ENCODE measurements at places on chromosomes 1 and 21.

- no peak for DNase-seq
These were observed 21.6 kb downstream of the IFNLR1 start for GRCh38 chr1:24165500-24165899.

DNA sequence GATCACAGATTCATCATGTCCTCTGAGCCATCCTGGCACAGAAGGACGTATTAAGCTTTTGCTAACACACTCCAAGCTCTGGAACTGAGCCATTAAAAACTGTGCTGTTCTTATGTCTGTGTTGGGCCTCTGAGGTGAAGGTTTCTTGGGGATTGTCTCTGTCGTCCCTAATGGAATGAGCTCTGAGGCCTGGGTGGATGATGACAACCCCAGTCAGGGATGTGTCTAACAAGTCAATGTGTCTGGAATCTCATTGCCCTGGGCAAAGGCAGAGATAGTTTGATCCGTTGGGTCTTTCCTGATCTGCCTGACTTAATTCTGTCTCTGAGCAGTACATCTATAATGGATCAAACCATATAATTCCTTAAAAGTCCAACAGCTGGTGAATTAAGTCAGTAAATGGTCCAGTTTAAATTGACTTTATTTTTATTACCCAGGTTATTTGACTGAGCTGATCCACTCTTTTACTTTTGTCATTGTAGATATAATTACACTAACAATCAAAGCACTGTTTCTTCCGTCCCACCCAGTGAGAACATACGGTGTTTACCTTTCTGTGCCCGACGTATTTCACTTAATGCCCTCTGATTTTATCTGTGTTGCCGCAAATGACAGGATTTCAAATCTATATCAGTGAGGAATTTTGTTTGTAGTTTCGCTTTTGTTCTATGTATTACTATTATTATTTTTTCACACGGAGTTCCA is 38.8 kb upstream of the OR2B11 start:
- no peak for DNase-seq

DNA sequence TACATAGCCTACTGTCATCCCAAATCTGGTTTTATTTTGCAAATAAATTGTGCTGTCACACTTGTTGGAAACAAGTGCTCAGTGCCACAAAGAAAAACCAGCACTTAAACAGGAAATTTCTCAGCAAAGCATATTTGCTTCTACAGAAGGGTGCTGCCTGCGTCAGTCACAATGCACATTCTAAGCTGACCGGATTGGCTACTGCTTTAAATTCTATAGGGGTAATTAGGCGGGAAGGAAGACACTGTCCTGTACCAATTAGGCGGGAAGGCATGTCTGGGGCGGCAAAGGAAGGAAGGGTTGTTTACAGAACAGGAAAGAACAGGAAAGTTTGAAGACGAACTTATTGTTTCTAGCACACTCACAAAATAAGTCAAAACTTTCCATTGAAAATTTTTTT is 2.8 kb downstream of the IFI16 start:
- DNase-seq, result no peak

- no peak for DNase-seq
These were observed 6.1 kb downstream of the TPRG1L start for GRCh38 chr1:3630914-3631313.

DNA sequence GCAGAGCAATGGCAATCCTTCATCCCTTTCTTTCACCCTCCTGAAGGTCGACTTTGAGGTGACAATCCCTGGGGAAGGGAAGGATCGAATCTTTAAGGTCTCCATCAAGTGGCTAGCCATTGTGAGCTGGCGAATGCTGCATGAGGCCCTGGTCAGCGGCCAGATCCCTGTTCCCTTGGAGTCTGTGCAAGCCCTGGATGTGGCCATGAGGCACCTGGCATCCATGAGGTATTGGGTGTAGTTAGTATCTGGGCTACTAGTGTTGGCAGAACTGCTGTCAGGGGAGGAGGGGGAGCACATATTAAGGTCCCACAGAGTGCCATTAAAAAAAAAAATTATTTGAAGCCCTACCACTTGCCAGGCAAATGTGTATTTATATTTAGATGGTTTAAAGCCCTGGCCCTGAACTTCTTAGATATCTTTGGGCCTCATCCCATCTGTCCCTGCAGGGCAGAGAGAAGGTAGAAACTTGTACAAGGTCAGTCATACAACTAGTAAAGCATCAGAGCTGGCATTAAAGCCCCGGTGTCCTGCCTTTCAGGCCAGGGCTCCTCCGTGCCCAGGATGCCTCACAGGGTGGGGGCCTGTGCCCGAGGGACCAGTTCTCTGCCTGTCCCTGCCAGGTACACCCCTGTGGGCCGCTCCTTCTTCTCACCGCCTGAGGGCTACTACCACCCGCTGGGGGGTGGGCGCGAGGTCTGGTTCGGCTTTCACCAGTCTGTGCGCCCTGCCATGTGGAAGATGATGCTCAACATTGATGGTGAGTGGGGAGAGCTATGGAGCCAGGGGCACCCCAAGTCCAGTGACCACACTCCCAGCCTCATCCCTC is 10.3 kb downstream of the AGO1 start:
- DNase-seq, result no peak

DNA sequence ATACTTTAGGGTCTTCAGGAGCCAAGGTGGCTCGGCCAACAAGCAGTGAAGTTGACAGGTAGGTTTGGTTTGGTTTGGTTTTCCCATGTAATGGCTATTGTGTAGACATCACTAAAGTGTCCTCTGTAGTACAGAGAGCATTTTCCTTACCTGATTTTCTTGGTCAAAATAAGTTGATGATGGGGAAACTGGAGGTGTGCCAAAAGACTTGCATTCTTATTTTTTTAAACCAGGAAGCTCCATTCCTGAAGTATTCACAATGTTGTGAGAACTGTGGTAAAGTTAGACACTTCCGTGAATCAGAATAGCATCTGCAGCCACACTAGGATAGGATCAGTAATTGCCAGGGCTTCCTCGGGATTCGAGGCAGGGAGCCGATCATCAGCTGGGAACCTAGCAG is 2.9 kb downstream of the ZBTB37 start:
- no peak for DNase-seq

- no peak for DNase-seq
These were observed 41.6 kb upstream of the GUCA2A start for GRCh38 chr1:42206164-42206563.

GRCh38 chr1:27614625-27615344 is 10.8 kb upstream of the AHDC1 start:
- no peak for DNase-seq

GRCh38 chr1:180953291-180954004 is 40.8 kb downstream of the KIAA1614 start:
- no peak for DNase-seq

- no peak for DNase-seq
These were observed 2.3 kb downstream of the COX20 start for GRCh38 chr1:244837597-244838258.
